ENCODE measurements at places on chromosomes 6 and 20.

DNA sequence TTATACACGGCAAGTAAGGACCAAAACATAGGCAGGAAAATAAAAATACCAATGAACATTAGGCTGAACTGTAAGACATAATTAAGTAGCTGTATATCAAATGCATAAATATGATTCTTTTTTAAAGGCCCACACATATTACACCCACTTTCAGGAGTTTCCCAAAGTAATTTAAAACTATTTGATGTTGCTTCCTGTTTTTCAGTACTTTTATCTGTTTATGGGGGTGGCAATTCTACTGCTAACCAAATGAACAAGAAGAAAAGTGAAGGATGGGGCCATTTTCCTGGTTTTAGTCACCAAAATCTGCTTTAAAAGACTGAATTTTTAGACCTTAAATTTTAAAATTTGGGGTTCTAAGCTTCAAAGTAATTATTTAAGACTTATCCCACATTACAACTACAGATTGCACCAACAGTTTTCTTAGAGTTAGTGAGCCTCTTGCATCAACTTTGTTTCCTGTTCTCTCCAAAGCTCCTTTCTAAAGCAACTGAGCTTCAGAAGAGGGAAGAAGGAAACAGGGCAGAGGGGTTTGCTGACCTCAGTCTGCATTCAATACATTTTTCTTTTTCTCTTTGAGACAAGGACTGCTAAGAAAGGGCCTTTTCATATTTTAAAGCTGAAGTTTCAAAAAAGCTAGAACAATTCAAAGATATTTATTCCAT lies 191.0 kb downstream of the BACH2 start:
- DNase-seq, result no peak

GRCh38 chr6:156852147-156852857 lies 75.1 kb downstream of the ARID1B start:
- DNase-seq, result no peak

DNA sequence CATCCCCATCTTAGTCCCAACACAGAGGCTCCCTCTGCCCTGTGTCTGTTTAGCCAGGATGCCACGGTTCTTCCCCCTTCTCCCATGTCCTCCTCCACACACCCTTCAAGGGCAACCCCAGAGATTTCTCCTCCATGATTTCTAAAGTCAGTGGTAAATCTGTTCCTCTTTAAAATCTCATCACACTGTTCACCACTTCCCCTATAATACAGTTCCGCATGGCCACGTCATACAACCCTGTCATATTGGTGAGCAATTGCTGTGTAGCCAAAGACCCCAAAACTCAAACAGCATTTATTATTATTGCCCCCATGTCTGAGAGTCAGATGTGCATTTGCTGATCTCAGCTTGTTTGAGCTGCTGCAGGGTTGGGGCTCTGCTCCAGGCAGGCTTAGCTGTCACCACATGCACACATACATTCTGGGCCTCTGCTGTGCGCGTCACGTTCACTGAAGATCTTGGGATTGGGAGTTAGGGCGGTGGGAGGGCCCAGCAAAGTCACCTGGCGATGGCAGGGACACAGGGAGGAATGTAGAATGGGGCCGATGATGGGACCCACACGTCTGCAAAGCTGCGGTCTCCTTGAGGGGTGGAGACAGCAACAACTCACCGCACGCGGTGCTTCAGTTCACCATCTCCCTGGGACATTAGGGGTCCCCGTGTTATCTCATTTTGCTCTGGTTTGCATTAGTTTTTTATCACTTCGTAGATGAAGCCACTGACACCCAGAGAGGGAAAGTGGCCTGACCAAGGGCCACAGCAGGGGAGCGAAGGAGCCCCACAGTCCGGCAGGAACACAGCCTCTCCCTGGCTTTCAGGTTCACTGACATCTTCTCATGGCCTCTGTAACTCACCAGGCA lies 36.9 kb upstream of the CD93 start:
- no peak for DNase-seq

- no peak for DNase-seq
Observed at GRCh38 chr20:44911264-44911921, 1.5 kb downstream of the PABPC1L start.

- DNase-seq, result no peak
Observed at GRCh38 chr6:35148167-35148741, 7.1 kb upstream of the TCP11 start.

DNA sequence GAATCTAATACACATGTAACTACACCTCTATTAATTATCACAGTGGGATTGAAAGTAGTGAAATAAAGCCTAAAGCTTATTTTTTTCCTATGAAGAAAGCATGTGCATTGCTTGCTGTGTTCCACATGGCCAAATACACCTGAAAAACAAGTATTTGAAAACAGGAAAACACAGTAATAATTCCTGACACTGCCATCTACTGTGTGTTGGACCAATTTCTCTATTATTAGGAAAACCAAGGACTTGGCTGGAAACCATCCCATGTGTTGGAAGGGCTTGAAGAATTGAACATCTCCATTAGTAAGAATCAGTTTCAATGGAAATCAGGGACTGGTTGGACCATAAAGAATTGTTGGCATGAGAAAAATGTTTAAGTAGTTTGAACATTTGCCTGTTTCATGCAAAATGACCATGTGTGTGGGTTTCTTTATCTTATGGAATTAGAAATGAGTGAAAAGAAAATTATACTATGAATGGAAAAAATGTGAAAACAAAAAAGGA lies 124.1 kb downstream of the PHF3 start:
- DNase-seq, result no peak

- DNase-seq, result no peak
Observed at GRCh38 chr6:44453146-44453545, 65.6 kb downstream of the CDC5L start.

GRCh38 chr6:26158076-26158580 lies 70.9 kb downstream of the HFE start:
- peak; percentile 100 for DNase-seq

DNA sequence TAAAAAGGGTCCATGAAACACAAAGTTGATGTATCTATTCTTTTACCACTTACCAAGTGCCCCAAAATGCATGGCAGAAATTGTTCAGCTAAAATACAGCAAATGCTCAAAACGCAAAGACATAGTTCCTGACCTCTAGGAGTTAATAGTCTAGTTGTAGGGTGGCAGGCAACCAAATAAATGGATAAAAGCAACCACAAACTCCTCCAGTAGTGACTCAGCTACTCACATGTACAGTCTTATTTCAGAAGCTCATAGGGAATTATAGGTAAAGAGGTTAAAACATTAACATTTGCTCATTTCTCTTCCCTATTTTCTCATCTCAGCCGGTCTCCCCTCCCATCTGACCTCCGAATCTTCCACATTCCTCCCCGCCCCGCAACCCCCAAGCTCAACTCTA lies 143.9 kb upstream of the INSM1 start:
- no peak for DNase-seq

- no peak for DNase-seq
Observed at GRCh38 chr6:41371992-41372831, 36.8 kb downstream of the NCR2 start.
